ENCODE measurements at places on chromosomes 7 and 10.
A peak's percentile ranks its signal among the peaks of the same experiment; 100 is the strongest.

GRCh38 chr10:124743191-124744101 is 732 bp downstream of the FAM53B start:
- DNase-seq = peak; percentile 27

DNA sequence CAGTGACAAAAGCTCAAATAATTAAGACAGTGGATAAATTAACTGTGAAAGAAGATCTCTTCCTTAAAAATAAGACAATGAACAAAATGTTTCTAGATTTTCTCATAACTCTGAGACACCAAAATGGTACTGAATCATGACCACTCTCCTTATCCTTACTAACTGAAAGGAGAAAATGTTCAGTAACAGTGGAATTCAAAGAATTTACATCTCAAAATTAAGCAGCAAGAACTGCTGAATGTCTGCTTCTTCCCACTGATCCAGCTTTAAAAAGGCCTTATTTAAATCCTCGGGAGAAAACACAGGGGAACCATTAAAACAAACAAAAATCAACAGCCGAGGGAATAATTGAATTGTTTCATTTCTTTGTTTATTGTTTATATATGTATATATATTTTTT is 27.3 kb upstream of the PLXDC2 start:
- DNase-seq = no peak

- no peak for DNase-seq
These were observed 19.0 kb downstream of the STEAP1 start for GRCh38 chr7:90173127-90173844.

- no peak for DNase-seq
These were observed 137.5 kb upstream of the LAMB4 start for GRCh38 chr7:108267615-108268014.

- no peak for DNase-seq
These were observed 248.8 kb downstream of the ANKRD7 start for GRCh38 chr7:118473271-118473670.

DNA sequence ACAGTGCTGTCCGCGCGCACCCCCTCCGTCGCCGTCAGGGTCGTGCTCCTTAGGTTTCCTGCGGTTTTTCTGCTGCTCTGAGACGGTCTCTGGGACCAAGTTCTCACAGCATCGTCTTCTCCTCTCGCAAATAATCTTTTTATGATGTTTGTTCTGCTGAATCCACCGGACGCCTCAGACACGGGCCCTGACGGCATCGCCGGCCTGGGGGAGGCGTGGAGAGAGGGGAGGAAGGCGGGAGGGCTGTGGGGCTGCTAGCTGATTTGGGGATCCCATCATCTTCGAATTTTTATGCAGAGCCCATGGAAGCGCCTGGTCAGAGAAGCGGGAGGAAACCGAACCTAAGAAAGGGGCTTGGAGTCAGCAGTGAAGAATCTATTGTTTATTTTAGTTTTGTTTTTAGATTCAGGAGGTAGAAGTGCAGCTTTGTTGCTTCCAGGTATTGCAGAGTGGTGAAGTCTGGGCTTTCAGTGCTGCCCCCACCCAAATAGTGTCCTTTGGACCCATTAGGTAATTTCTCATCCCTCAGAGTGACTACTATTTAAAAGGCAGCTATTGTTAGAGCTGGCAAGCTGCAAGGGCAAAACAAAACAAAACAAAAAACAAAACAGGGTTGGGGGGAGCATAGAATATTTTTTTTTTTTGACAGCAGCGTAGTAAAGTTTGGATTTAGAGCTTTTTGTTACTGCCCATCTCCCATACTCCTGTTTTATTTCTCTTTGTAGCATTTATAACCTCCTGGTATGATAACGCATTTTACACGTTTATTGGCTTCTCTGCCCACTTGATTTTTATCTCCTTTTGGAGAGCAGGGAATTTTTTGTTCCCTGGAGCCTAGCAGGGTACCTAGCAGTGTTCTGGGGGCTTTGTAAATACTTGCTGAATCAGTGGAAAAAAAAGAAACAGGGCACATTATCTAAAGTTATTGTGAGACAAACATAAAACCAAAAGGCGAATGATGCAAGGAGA is 92.6 kb downstream of the SPAG6 start:
- DNase-seq = no peak

DNA sequence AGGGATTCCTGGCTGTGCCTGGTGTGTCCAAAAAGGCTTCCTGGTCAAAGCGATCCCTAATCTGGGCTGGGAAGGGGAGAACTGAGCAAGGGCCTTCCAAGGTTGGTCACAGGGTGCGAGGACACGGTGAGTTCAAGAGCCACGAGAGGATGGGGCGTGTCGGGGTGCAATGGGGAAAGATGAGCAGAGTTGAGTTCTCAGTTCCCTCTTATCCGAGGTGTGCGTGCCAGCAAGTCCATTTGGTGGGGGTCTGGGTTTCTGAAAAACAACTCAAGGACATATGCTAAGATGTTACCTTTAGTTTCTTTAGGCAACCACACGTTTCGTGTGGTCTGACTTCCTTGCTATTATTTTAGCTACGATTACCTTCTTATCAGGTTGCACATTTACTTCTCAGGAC is 1.3 kb downstream of the ZNF775 start:
- no peak for DNase-seq

- DNase-seq = no peak
These were observed 563 bp downstream of the STAM start for GRCh38 chr10:17644485-17644943.

DNA sequence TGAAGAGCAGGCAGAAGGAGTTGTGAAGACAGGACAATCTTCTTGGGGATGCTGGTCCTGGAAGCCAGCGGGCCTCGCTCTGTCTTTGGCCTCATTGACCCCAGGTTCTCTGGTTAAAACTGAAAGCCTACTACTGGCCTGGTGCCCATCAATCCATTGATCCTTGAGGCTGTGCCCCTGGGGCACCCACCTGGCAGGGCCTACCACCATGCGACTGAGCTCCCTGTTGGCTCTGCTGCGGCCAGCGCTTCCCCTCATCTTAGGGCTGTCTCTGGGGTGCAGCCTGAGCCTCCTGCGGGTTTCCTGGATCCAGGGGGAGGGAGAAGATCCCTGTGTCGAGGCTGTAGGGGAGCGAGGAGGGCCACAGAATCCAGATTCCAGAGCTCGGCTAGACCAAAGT is 1.5 kb downstream of the CHPF2 start:
- no peak for DNase-seq

GRCh38 chr7:37062560-37062859 is 338.2 kb upstream of the AOAH start:
- DNase-seq = no peak

DNA sequence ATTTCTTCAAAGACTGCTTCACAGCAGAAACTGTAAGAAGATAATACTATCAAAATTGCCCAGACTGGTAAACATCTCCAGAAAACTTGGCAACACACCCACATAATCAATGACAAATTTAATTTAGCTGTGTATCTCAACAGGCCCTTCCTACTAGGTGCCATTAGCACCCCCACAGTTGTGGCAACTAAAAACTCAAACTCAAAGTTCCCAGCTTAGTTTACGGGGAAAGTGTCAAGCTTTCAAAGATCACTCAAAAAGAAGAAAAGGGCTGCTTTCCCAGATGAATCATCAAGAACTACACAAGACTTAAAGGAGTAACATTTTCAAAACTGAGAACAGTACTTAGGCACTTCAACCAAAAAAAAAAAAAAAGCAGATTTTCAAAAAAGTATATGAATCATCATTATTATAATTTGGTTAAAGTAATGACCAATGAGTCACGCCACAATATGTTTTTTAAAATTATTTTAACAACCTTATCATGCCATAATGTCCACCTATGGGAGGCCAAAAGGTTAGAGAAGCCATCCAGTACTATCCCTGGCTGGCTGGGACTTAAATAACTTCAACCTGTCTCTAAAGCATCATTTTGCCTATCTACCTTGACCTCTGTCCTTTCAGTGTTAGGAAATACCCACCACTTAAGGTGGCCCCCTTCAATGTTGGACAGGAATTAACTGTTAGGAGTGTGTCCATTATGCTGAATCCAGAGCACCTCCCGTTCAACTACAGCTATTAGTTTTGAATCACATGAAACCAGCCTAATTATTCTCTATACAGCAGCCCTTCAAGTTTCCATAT is 90.8 kb downstream of the ZFAND4 start:
- no peak for DNase-seq

DNA sequence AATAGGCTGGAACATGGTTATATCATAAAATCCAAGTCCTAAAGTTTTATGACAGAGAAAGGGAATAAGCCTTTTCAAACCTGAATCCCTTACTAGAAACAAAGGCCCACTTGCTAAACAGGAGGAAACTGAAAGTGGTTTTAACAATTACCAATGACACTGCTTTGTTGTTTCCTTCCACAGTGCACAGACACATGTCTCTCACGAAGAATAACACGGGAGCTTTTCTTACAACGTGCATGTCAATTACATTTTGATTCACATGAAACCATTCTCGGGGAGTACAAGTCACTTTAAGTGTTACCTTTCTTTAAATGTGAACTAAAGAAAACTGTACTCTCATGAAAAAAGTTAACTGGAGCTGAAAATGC is 1.4 kb downstream of the MRPS33 start:
- no peak for DNase-seq

GRCh38 chr7:16934722-16935340 is 53.0 kb upstream of the AGR3 start:
- no peak for DNase-seq

GRCh38 chr7:131844369-131844768 is 287.9 kb upstream of the PODXL start:
- no peak for DNase-seq

- DNase-seq = no peak
These were observed 4.5 kb downstream of the SAP25 start for GRCh38 chr7:100568896-100569844.

Data from A549 (cell line).